Hepatic stellate cell (primary cell): ENCODE measurements at places on chromosomes 3 and 15.
A peak's percentile ranks its signal among the peaks of the same experiment; 100 is the strongest.

GRCh38 chr15:21271566-21271965, 168.7 kb downstream of the POTEB3 start:
- no peak for DNase-seq

- no peak for DNase-seq
Observed at GRCh38 chr15:71085809-71086208, 29.5 kb upstream of the THSD4 start.

- no peak for DNase-seq
Observed at GRCh38 chr3:97680210-97680609, 84.3 kb upstream of the ARL6 start.

DNA sequence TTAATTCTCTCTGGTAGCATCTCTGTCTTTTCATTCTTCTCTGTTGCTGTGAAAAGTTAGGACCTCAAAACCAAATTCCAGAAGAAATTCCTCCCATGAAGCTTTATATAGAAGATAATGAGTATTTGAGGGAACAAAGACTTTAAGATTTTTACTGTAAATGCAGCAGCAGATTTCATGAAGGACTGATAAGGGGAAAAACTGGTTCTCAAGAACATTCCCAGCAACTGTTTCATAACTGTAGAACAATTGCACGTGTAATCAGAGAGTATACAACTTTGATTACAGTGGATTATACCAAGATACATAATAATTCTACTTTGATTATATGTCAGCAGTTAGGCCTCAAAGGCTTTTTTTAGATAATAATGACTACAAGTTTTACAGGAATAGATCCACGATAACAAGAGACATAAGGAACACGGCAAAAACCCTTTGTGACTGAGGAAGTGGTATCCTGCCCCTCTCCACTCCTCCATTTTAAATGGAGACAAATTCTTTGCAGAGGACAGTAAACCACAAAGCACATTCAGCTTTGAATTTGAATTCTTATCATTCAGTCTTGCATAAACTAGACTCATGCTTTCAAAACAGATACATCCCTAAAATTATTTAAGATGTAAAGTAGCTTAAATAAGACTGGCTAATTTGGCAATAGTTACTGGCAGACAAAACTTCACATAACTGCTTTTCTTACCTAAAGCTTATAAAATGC, 42.9 kb upstream of the DIPK2A start:
- no peak for DNase-seq

DNA sequence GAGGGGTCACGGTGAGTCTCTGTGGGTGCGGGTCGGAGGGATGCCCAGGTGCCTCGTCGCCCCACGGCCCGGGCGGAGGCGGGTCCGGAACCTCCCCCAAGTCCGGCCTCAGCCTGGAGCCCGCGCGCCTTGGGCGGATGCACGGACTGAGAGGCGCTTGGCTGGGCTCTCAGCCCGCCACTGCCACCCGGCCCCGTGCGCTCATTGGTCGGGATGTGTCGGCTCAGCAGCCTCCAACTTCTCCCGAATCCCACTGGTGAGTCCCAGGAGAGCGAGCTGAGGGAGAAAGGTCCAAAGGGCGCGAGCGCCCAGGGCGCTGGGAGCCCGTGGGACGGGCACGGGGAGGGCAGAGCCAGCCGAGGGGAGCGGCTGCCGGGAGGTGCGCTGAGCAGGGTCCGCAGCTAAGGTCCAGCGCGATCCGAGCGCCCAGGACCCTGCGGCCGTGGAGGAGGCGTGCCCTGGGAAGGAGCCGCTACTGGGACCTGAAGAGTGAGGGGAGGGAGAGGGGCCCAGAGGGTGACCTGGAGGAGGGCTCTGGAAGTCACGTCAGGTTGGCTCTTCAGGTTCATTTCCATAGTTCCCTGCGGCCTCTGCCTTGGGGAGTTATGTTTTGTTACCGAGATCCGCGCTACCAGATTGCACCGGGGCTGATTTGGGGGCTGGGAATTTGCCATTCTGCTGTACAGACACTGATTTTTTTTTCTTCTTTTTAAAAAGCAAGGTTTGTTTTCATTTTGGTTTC, at the start of gene MME:
MME (plus strand) TSS at position 574 of the 742 bp plus-strand sequence. CDS start 3,849 bp downstream, outside the sequence.
- DNase-seq = peak; percentile 54

DNA sequence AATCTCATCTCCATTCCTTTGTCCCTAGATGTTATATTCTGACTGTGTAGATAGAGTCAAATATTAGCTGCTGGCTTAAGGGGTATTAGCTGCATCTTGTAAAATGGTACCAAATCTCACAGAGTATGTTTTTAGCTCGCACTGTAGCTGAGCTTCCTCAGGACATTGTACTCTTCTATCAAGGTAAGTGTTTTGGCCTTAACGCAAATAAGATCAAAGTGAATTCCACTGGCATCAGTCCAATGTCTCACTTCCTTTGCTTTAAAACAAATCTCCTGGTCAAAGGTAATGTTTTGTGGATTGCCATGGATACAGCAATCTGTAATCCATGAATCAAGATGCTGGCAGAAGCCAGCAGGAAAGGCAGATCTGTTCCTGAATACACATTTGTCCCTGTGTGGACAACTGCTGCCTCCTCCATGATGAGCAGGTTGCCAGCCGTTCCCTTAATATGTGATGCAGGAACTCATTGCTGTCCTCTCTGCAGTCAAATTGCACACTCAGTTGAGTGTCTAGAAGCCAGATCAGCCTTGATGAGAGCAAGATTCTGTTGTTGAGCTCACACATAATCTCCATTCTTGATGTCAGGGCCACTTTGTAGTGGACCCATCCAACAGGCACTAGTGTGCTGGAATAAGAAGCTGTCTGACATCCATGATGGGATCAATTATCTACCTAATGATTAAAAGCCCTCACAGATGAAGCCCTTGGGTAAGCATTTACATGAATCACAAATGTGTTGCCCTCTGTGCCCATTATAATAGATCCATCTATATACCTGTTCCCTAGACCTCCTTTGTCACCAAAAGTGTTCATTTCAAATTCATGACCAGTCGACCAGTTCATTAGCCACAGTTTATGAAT, 96.6 kb upstream of the AGTR1 start:
- no peak for DNase-seq

DNA sequence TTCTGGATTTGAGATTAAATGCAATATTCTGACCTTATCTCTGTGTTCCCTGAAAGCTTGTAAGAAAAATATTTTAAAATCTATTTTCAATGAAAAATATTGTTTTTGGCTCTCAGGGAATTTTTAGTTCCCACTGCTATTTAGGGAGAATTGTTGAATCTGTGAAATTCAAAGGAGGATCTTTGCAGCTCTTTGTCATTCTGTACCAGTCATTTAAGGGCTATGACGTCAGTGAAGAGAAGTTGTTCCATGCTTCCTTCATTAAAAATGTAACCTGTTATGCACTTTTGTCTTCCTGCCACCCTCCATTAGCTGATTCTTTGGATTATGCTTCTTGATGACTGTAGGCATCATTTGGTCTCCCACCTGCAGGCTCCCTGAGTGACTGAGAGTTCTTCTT, 427.8 kb upstream of the C2CD4B start:
- no peak for DNase-seq

- DNase-seq = no peak
Observed at GRCh38 chr3:25125201-25125600, 302.9 kb upstream of the RARB start.

DNA sequence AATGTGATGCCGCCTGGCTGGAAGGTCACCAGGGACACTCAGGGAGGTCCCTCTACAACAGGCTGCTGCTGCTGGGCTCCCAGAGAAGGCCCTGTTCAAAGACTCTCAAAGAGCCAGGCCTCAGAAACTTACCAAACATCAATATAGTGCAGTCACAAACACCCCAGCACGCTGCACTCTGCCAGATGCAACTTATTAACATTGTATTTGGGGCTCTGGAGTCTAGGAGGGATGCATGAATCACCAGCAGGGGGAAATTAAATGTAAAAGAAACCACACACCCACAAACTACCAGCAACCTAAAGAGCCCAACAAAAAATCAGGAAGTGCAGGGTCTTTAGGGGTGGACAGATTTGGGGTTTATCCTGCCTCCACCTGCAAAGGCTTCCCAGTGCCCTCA, 74.6 kb upstream of the SPATA12 start:
- no peak for DNase-seq

DNA sequence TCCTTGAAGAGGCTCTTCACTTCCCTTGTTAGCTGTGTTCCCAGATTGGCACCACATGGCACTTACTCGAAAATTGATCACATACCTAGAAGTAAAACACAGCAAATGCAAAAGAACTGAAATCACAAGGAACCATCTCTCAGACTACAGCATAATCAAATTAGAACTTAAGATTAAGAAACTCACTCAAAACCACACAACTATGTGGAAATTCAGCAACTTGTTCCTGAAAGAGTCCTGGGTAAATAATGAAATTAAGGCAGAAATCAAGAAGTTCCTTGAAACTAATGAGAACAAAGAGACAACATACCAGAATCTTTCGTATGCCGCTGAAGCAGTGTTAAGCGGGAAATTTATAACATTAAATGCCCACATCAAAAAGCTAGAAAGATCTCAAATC, 566.3 kb upstream of the TGFBR2 start:
- no peak for DNase-seq

GRCh38 chr3:63963496-63963895, 51.3 kb upstream of the SCAANT1 start:
- DNase-seq = no peak

DNA sequence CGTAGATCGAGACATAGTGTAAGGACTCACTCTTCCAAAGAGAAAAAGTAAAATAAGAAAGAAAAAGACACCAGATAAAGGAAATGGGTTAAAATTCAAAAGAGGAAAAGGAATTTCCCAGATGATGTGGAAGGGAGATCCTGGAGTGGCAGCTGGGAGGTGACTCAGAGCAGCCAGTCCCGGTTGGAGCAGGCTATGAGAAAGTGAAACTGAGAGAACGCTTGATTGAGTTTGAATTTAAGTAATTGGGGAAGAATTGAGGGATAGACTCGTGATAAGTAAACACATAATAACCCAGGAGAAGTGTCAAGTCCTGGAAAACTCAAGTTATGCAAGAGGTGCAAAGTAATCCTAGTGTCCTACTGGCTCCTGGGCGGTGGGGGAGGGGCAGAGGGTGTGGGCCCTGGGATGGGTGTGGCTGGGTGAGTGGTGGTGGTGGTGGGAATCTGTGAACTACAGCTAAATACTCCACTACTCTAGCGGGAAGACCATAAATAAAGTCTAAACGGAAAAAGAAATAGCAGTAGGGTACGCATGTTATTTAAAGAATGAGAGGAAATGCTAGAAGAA, 1.2 kb downstream of the PRR20G start:
- peak; percentile 23 for DNase-seq

DNA sequence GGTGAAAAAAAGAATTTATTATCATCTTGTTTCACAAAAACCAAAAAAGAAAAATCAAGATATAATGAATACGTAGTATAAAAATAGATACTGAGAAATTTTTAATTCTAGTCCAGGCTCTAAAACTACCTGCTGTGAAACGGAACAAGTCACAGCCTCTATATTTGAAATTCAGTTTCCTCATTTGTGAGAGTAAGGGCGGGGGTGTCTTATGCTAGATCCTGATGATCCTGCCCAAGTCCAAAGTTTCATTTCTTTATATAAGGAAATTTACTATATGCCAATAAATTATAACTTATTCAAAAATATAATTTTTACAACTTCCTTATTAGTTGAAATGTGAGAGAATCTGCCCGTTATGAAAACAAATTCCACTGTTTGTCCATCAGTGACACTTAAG, 385.7 kb downstream of the CGGBP1 start:
- no peak for DNase-seq

DNA sequence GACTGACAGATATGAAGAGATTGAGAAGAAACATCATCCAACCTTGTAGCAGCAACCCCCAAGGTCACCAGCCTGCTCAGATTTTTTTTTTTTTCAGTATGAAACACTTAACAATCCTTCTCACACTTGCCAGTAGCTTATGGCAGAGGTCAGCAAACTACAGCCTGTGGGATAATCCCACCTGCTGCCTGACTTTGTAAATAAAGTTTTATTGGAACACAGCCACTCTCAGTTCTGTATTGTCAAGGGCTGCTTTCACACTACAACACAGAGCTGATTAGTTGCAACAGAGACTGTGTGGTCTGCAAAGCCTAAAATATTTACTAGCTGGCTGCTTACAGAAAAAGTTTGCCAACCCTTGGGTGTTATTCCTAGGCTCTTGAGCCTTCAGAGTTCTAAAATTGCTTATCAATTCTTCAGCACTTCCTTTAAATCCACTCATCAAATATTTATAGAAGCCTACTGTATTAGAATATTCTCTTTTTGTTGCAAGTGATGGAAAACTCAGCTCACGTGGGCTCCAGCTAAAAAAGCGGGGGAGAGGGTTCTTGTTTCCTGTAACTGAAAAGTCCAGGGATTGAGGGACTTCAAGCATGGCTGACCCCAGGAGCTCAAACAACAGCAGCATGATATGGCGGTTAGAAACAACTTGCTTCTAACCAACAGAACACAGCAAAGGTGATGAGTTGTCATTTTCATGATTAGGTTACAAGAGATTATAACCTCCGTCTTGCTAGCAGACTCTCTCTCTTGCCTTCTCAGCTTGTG, 246.1 kb downstream of the SHQ1 start:
- no peak for DNase-seq

GRCh38 chr3:40461161-40461560, 4.0 kb downstream of the RPL14 start:
- no peak for DNase-seq

GRCh38 chr15:78394981-78395616, 42.9 kb upstream of the IREB2 start:
- no peak for DNase-seq

GRCh38 chr15:62997441-62997840, 45.1 kb upstream of the TPM1 start:
- DNase-seq = no peak

DNA sequence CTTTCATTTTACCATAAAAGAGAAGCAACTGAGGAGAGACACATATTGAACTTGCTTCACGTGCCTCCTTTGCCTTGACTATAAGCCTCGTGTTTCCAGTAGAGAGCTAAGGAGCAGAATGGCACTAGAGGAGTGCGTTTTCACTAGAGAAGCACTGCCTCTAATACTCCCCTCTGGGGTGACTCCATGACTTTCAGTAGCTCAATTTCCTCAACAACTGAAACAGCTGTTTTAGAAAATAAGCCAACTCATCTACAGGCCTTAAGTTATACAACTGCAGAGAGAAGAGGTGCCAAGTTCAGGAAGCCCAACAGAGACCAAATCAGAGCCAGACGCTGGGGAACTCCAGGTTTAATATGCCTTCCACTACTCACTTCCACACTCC, 1.9 kb downstream of the UBP1 start:
- peak; percentile 14 for DNase-seq

DNA sequence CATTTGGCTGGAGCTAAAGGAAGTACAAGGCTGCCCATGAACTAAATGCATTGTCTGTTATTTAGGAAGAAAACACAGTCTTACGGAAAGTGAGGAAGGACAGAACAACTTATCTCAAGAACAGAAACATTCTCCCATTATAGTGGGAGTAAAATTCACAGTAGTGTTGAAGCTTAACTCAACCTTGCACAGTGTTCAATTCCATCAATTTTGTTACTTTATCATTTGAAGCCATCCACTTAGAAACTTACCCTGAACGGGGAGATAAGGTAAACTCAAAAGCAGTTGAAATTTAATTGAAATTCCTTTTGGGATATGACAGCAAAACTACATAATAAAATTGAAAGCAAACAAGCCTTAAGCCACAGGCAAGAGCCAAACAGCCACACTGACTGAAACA, 186.9 kb downstream of the PCCB start:
- DNase-seq = no peak
